Anterior cingulate cortex (tissue), 58 donors: ENCODE measurements at places on chromosomes 6 and 20.

DNA sequence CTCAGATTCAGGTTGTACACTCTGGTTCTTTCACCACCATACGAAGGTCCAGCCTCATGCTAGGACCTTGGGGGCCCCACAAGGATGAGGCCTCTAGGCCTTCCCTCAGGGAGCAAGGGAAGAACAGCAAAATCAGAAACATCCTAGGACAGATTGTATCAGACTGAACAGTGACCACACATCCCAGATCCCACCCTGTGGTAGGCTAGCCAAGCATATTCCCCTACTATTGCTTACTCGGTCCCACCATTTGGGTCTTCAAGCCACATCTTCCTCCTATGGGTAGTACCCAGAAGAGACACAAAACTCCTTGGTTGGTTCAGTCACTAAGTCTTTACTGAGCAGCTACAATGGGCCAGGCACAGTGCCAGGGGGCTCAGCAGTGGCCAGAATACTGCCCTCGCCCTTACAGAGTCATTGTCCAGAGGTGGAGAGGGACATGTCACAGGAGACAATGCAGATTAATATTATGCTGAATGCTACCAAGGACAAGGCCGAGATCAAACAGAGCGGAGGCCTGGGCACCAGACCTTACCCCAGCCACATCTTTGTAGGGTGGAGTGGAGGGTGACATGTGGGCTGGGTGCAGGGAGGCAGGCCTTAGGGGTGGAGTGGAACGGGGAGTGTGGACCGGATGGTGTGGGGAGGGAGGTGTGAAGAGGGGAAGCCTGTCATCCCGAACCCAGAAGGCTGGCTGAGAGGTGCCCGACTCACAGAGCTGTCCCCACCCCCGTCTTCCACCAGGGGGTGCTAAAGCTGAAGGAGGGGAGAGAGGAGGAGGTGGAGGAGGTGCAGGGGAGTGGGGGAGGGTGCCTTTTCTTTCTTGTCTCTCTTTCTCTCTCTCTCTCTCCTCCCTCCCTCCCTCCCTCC, 6.8 kb upstream of the MAPK13 start:
- DNase-seq, result peak; percentile 62

- DNase-seq, result peak; percentile 79
Measured at GRCh38 chr6:44237813-44238433, 9.0 kb upstream of the HSP90AB1 start.

- DNase-seq, result no peak
Measured at GRCh38 chr20:4512891-4513550, 208.7 kb upstream of the PRND start.

GRCh38 chr6:79647741-79648140, 16.6 kb downstream of the SH3BGRL2 start:
- DNase-seq, result no peak

- DNase-seq, result peak; percentile 46
Measured at GRCh38 chr6:152380993-152381898, 255.9 kb downstream of the SYNE1 start.

- DNase-seq, result no peak
Measured at GRCh38 chr6:41053041-41053440, at the start of gene APOBEC2. APOBEC2 (plus strand) TSS chr6:41053202; CDS start chr6:41053348, 146 bp downstream.

GRCh38 chr6:65064844-65065243, 642.2 kb downstream of the EYS start:
- DNase-seq, result no peak

- DNase-seq, result no peak
Measured at GRCh38 chr6:128335963-128336362, 184.4 kb downstream of the PTPRK start.

DNA sequence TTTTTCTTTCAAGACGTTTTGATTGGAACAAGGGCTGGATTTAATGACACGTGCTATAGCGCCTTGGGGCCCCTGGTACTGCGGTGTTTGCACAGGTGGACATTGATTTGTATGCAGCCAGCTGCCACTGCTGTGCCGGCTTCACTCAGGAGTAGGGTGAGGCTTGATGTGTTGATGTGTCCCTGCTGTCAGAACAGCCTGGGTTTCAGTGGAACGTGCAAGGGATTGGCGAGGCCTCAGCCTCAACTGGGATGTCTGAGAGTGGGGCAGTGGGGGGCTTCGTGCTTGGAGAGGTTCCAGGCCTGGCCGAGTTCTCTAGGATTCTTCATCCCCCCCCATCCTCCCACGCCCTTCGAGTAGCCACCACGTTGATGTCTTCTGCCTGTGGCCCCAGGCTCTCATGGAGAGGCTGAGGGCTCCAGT, 23.0 kb downstream of the PYGB start:
- DNase-seq, result no peak

DNA sequence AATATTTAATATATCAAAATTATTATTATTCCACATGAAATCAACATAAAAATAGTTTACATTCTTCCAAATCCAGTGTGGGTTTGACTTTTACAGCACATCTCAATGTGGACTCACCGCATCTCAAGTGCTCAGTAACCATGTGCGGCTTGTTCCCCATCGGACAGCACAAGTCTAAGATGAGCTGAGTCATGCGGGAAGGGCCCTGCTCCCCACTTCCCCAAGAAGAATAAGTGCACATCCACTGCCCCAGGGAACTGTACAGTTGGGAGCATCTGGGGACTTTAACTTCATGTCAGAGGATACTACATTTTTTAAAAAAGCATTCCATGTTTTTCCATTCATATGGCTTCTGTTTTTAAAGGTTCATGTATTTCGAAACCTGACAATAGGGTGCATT, 325.6 kb downstream of the BTBD3 start:
- DNase-seq, result no peak

- DNase-seq, result no peak
Measured at GRCh38 chr6:16766043-16766536, 4.8 kb upstream of the ATXN1 start.

GRCh38 chr6:456358-456867, 64.9 kb downstream of the IRF4 start:
- DNase-seq, result no peak

DNA sequence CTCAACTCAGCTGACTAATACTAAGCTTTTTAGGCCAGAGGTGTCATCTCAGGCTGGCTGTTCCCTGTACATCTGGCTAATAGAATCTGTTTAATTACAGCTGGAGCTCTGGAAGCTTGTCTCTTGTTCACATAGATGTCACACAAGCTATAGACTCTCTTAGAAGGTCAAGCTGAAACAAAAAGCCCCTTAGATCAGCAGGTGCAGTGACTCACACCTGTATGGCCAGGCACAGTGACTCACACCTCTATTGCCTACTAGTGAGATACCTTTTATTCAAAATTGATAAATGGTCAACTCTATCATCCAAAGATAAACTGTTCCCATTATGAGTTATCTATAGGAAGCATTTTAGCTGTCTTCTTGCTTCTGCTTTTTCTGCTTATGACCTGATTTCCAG, 29.9 kb upstream of the MTHFD1L start:
- no peak for DNase-seq

DNA sequence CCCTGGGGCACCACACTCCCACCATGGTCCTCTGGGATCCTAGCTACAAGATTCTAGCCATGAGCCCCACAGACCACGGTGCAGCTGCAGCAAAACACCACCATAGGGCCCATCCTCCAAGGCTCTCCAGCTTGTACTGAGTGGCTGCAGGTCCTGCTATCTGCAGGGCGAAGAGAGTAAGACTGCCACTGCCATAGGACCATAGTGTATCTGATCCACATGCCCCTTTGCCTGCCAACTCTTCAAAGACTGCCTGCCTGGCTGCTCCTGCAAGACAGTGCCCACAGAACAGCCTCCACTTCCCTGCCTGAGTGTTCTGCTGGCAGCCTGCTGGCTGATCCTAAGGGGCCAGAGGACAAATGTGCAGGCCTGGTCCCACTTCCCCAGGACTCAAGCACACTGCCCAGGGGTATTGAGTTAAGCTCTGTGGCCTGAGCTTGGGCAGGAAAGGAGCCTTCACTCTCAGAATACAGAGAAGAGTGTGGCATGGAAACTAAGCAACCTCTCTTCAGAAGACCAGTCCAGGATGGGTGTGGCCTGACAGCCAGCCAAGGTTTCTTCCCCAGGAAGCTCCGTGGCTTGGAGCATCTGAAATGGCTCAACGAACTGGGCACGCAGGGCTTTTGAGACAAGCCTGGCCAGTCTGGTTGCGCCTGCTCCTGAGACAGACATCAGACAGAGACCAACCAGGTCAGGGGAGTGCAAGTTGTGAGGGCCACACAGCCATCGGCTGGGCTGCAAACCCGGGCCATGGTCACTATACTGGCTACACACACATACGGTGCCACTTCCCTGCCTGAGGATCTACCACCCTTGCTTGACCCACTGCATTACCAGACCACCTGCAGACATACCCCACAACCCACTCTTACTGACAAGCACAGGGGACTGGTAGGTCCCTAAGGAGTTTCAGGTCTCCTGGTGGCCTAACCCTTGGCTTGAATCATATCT, 54.5 kb downstream of the RNGTT start:
- no peak for DNase-seq

DNA sequence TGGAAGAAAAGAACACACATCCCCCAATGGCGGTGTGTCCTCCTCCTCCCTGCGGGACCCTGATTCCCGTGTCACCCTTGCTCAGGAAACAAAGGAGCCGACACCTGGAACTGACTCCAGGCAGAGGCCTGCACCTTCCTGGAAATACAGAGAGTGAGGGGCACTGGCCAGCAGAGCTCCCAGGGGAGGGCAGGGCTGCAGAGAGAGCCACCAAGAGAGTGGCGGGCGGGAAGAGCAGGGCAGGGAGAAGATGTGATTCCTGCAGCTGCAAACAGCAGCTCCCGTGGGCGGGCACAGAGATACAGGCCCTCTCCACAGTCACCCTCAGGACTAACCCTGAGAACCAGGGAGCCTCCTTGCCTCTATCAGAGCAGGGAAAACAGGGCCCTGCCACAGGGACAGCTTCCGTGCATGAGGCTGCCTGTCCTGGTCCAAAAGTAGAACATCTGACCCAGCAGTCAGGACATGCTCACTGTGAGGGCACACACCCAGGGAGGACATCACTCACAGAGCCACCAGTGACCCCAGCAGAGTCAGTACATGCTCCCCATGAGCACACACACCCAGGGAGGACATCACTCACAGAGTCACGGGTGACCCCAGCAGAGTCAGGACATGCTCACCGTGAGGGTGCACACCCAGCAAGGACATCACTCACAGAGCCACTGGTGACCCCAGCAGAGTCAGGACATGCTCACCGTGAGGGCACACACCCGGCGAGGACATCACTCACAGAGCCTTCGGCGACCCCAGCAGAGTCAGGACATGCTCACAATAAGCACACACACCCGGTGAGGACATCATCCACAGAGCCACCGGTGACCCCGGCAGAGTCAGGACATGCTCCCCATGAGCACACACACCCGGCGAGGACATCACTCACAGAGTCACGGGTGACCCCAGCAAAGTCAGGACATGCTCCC, 193.1 kb downstream of the DLL1 start:
- no peak for DNase-seq

DNA sequence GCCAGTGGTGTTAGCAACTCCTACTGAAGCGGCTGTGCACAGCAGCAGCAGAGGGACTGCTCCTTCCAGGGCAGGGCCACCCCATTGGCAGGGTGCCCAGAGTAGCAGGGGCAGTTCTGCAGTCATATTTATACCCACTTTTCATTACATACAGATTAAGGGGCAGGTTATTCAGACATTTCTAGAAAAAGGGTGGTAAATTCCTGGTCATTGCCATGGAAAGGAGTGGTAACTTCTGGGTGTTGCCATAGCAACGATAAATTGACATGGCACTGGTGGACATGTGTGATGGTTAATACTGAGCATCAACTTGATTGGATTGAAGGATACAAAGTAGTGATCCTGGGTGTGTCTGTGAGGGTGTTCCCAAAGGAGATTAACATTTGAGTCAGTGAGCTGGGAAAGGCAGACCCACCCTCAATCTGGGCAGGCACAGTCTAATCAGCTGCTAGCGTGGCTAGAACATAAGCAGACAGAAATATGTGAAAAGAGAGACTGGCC, 45.0 kb downstream of the IYD start:
- DNase-seq, result no peak

DNA sequence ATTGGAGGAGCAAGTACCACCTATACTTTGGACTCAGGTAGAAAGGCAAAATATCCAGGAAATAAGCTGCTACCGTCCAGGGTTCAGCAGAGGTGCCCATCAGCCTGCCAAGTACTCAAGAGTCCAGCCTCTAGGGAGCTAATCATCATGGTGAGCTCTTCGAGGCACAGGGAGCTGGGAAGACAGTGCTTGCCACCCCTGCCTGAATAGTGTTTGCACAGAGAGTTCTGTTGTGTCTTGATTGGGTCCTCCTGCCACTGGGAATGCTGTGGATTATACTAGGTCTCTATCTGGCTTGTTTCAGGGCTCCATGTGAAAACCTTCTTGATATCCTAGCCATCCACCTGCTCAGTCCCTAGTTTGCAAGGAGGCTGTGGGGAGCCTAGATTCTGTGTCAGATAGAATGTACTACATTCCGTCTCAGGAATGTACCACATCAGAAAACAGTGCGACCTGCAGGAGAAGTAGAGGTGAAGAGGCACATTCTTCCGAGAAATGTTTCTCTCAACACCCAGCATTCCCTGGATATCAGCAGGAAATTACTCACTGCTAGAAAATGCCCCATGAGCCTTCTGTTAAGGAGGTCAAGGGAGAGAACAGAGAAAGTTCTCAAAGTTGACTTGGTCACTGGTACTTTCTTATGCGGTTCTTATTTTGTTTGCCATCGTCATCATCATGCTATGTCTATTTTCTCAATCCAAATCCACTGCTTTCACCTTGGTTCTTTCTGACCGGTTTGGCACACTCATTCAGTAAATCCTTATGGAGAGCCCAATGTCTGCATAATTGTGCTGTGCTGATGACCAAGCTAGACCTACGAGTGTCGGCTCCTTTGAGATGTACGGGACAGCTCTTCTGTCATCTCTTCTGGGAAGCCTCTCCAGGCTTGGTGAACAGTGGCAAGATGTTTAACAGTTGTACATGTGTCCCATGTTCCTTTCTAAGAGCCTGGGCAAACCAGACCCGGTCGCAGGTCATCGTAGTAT, 30.7 kb downstream of the PTPN1 start:
- DNase-seq, result no peak

DNA sequence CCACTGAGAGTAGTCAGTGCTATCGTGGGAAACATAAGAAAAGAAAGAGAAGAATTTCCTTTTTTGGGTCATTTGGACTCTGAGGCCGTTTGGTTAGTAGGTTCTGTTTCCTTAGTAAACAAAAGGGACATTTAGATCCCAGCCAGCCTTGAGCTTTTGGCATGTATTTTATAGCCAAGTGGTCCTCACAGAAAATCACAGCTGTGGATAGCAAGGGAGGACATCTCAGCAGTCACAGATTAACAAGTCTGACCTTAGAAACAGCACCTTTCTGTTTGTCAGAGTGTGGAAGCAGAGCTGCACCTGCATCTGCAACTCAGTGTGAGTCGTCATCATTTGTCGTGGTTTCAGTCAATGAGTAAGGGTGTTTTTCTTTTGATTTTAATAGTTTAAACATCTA, 40.5 kb downstream of the FAM120B start:
- DNase-seq, result no peak

DNA sequence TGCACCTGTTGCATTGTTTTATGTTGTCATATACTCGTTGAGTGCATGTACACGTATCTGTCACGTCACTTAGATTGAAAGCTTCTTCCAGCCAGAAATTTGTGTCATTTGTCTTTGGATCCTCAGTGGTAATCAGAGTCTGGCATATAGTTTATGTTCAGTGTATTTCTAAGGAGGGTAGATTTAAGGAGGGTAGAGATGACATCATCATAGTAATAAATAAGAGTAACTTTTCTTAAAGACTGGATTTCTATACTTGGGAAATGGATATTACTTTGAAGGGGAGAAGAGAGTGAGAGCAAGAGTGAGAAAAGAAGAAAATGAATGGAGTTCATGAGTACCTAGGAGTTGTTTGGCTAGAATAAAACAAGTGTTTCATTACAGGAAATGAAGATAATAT, 255.0 kb upstream of the SASH1 start:
- DNase-seq, result no peak
